ENCODE measurements at places on chromosomes 7 and 10.

GRCh38 chr7:5678295-5679047, 103.0 kb downstream of the RNF216 start:
- DNase-seq = no peak

- DNase-seq = no peak
These were observed 498 bp upstream of the CALHM2 start for GRCh38 chr10:103452506-103453230.

GRCh38 chr10:32402499-32402898, 43.4 kb upstream of the CCDC7 start:
- DNase-seq = no peak

DNA sequence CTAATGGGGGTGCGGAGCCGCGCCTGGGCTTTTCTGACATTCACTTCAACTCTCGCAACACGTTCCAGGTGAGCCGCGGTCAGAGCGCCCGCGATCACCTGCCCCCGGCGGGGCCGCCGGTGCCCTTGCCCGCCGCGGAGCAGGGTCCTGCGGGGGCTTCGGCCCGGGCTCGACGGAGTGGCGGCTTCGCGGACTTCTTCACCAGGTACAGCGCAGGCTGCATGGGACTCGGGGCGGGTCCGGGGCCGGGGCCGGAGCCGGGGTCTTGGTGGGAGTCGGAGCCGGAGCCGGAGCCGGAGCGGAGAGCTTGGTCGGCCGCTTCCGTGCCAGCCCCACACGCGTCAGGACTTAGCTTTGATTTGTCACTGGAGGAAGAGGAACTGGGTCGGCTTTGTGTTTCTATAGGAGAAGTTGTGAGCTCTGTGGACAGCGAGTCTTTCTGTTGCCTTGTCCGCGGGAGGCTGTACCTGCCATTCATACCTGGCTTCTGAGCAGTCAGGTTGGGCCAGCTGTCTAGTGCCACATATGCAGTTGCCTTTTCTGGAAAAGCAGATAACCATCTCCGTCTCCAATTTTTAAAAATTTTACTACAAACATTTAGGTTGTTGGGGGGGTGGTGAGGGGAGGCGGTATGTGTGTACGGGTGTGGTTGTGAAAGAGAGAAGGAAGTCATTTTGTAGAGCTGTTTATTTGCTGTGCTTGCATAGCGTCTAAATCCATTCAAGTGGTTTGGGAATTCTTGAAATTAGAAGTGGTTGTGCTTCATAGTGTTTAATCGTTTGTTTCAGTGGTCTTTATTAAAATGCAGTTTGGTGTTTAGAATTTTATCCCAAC, 1.3 kb downstream of the TBC1D12 start:
- peak; percentile 13 for DNase-seq

DNA sequence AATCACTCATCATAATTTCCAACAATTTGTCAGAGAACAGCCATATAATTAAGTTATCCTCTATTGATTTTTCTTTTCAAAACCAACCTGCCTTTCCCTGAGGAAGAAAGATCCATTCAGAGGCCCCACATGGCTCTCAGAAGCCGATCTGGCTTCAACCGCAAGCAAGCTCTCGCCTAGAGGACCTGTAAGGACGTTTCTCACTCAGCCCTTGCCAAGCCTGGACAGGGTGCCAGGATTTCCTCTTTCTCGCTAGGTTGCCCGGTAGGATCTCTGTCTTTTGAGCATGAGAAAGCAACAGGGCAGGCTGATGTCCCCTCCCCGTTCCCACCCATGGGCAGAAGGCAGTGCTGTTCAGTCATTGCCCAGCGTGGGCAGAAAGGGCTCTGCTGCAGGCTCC, 13.0 kb downstream of the AIFM2 start:
- no peak for DNase-seq

- DNase-seq = no peak
These were observed 97.6 kb downstream of the PRPF18 start for GRCh38 chr10:13684252-13684791.

GRCh38 chr10:74748468-74749031, 77.8 kb upstream of the KAT6B start:
- DNase-seq = no peak

DNA sequence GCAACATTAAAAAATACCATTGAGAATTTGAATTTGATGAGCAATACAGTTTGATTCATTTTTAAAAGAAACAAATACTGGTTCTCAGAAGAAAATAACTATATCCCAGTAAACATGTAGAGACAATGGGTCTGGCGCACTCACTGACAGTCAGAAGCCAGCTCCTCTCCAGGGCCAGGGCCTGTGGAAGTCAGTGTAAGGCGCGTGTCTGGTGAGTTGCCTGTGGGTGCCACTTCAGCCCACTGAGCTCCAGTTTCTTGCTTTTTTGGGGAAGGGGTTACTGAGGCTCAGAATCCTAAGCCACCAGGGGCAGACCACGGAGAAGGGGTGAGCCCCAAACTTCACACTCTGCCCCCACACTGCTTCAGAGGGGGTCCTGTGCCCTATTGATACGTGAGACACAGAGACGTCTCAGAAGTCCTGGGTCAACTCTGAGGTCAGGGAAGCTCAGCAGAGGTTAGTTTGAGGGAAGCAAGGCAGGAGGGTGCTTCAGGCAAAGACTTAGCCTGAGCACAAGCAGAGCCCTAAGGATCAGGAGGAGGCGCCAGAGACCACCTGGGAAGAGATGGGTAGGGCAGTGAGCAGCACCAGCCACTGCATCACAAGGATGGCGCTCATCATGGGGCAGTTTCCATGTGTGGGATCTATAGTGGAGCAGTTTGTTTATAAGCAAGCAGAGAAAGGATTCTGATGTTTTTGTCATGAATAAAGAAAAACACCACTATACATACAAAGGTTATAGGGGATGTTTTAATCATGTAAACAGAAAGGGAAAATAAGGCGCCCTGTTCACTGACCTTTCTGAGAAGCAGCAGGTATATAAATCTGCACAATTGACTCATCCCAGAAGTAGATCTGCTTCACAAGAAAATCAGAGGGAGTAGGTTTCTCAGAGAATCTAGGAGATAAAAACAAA, 95.7 kb downstream of the PKD1L1 start:
- no peak for DNase-seq

- DNase-seq = no peak
These were observed 258.2 kb downstream of the KIF20B start for GRCh38 chr10:89959433-89960110.

- DNase-seq = peak; percentile 1
These were observed 98.0 kb upstream of the ZNF722 start for GRCh38 chr7:63900394-63901203.

DNA sequence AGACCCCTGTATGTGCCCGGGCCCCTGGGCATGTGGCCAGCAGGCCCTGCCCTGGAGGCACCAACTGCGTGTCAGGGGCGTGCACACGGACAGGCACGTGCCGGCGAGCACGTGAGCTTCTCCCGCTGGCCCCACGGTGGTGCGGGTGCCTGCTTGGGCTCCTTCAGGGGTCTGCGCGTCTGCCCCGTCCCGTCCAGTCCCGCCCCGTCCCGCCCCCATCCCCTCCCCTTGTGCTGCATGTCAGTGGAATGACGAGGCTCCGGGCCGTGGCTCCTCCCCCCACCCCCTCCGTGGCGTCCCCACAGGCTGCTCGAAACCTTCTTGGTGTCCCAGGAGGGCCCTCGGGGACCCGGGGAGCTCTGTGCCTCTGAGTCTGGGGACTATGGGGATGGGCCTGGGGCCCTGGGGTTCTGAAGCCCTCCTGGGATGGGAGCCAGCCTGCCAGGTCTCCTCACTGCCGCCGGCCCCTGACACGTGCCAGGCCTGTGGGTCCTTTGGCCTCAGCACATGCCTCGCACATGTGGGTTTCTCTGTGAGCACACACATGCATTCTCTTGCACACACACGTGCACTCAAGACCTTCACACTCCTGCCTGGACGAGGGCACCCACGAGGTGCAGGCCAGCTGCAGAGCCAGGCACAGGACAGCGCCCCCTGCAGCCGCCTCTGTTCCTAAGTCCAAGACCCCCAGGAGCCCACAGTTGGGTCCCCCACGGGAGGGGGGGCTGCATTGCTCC, 27.5 kb upstream of the AMZ1 start:
- no peak for DNase-seq

GRCh38 chr10:35613597-35614226, 8.6 kb downstream of the GJD4 start:
- DNase-seq = no peak

- DNase-seq = no peak
These were observed 22.6 kb downstream of the EIF3A start for GRCh38 chr10:119058010-119058409.

GRCh38 chr10:121559326-121560026, 38.8 kb downstream of the FGFR2 start:
- DNase-seq = no peak

DNA sequence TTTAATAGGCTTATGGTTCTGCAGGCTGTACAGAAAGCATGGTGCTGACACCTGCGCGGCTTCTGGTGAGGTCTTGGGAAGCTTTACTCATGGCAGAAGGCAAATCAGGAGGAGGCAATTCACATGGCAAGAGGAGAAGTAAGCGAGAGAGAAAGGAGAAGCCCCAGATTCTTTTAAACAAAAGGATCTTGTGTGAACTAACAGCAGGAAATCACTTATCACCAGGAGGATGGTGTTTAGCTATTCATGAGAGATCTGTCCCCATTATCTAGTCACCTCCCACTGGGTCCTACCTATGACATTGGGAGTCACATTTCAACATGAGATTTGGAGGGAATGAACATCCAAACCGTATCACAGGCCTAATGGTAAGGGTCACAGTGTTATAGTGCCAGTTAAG, 678.0 kb upstream of the KCND2 start:
- peak; percentile 10 for DNase-seq

GRCh38 chr10:117477961-117478670, 64.4 kb upstream of the EMX2 start:
- no peak for DNase-seq

DNA sequence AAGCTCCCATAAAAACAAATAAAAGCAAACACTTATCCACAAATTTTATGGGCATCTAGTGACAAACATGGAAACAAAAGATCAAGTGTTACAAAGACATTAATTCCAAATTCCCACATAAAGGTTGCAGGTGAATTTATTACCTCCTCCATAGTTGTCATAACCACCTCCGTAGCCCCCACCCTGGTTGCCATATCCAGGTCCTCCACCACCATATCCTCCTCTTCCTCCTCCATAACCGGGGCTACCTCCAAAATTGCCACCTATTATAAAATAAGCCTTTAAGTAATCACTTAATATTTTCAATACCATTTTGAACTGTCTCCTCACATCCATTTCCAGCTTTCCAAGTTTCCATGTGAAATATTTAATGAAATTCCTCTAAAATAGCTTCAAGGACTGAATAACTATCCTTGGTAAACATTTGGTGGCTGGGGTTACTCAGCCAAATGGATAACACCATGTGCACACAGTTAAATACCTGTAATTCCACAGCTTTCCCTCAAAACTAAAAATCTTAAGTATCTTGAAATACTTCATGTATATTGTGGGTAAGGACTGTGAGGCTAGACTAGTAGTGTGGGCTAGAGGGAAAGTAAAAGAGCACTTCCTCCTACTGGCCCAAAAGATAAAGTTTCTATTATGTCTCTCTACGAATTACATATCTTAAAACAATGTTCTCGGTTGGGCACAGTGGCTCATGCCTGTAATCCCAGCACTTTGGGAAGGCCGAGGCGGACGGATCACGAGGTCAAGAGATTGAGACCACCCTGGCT, 6.9 kb downstream of the HNRNPA2B1 start:
- DNase-seq = no peak

DNA sequence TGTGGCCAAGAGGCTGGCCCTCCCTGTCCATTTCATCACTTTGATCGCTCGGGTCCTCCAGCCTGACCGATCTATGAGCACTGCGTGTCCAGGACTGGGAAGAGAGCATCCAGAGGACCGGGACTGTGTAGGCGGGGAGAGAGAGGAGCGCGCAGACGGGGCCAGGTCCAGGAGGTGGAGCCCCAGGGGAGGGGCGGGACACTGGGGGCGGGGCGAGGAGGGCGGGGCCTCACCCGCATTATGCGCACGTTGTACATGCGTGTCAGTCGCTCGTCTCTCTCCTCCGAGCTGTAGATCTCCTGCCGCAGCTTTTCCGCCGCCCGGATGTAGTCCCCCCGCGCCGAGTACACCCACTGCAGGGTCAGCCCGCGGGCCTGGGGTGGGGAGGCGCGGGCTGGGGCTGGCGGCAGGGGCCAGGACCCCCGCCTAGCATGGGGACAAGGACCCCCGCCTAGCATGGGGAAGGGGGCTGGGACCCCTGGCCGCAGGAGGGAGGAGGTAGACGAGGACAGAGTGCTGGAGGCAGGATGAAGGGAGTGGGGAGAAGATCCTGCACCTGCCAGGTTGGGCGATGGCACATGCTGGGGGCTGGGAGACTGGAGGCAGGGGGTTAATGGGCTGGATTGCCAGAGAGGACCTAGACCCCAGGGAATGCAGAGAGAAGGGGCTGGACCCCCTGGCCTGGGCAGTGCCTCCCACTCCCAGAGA, 14.3 kb downstream of the MOSPD3 start:
- peak; percentile 85 for DNase-seq

GRCh38 chr7:137590756-137591305, 247.3 kb upstream of the PTN start:
- DNase-seq = no peak

GRCh38 chr7:100547872-100548271, 8.9 kb downstream of the AGFG2 start:
- DNase-seq = no peak

GRCh38 chr10:50992356-50992901, 81.9 kb upstream of the PRKG1 start:
- no peak for DNase-seq

DNA sequence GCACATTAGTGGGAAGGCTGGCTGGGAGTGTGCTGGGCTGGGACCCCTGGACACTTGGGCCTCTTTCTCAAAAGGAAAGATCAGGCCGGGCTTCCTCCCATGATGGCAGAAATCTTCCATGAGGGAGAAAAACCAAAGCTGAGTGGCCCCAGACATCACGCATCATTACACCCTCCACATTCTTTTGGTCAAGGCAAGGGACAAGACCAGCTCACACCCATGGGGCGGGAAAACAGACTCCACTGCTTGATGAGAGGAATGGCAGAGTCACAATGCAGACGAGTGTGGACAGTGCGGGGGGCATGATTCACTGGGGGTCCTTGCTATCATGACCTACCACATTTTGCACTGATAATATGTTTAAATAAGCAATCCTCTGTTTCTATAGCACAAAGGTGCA, 73.3 kb downstream of the CREB3L2 start:
- DNase-seq = no peak

DNA sequence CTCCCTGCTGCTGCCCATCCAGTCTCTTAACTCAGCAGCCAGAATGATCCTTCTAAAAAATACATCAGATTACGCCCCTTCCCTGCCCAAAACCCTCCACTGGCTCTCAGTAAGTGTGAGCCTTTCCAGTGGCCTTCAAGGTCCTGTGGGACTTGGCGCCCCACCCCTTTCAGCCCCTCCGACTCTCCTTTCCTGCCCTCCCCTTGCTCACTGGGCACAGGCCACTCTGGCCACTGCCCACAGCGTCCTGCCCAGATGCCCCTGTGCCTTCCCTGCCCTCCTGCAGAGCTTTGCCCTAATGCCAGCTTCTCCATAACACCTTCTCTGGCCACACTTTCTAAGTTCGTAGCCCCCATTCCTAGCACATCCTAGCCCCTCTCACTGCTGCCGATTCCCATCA, 13.8 kb downstream of the GSDME start:
- no peak for DNase-seq

- DNase-seq = no peak
These were observed 116.2 kb upstream of the LAMB4 start for GRCh38 chr7:108246227-108246837.
